ENCODE measurements at places on chromosomes 6 and 20.

GRCh38 chr6:70389261-70389660 is 24.0 kb upstream of the FAM135A start:
- DNase-seq = no peak

- no peak for DNase-seq
Observed at GRCh38 chr6:170294298-170294730, 3.4 kb upstream of the DLL1 start.

DNA sequence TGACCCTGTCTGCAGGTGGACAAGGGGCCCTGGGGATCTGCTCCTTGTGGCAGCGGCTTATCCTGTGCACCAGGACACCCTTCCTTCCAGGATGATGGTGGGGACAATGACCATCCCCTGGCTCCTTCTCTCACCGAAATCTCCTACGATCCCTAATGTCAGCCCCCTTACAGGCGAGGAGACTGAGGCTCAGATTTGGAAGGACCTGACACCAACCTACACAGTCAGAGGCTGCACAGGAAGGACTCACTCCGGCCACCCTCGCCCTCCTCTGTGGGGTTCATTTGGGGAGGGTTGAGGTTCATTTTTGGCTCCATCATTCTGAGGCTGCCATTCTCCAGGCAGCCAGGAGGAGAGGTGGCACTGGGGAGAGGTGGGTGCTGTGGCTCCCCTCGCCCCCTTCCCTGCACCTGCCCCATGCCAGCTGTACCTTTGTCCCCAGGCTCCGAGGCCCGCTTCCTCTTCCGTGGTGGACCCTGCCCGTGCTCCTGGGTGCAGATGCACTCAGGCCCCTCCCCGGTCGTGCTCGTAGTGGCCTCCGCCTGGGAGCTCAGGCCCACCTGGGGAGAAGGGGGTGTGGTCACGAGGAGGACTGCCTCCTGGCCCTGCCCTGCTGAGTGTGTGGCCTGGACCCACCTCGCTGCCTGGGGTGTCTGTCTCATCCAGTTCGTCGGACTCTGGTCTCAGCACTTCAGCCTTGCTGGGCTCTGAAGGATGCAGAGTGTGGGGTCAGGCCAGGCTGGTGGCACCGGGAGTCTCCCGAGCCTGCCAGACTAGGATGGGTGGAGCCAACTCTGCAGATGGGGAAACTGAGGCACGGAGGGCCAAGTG is 5.3 kb upstream of the CABLES2 start:
- no peak for DNase-seq

DNA sequence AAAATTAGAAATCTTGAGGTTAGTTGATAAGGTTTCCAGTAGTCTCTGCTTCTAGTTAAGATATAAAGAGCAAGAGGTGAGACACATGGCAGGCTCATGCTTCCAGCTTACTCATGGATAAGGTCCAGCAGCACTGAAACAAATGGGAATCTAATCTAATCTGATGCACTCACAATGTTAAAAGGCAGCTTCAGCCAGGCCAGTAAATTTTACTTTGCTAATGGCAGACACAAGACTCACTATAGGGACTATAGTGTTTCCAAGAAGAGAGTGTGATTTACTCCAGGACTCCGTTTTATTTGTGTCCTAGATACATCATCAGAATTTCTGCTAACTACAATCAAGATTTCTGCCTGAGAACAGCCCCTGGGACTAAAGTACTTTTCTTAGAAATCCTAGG is 324.8 kb downstream of the SMOC2 start:
- DNase-seq = no peak

GRCh38 chr20:49171909-49172308 is 16.2 kb downstream of the STAU1 start:
- no peak for DNase-seq

DNA sequence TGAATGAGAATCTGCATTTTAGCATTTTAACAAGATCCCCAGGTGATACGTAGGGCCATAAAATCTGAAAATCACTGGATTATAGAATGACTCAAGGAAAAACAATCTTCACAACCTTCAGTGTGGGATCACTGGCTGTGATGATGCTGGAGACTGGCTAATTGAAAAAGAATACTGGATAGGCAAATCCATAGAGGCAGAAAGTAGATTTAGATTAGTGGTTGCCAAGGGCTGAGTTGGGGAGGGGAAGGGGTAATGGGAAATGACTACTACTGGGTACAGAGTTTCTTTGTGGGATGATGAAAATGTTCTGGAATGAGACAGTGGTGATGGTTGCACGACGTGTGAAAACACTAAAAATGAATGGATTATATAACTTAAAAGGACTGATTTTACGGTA is 84.1 kb downstream of the CDK19 start:
- DNase-seq = no peak

GRCh38 chr6:101226677-101227135 is 166.8 kb upstream of the GRIK2 start:
- DNase-seq = no peak

DNA sequence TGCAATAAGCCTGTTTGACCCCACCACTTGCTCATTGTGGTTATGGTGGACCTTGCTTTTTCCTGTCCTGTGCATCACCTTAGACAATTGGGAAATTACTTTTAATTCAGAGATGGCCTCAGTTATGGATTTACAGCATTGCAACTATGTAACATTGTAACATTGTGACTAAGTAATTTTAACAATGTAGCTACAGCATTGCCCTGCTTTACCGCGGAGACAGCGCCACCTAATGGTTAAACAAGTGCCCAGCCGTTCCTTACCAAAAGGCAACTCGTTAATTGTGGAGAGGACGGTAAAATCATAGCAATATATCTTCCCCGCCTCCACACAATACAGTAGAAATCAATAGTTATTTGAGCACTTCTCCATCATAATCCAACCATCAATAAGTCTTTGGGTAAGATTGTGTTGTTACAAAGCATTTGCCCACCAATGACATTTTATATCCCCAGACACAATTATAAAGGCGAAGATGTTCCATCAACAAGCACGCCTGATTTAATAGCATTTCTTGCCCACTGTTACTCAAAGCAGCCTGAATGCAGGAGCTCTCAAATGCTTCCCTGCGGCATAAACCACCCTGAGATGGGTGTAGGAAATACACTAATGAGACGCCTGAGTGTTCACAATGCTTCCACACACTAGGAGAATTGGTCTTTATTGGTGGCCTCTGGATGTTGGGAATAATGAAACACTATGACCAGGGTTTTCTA is 93.7 kb downstream of the PROKR2 start:
- DNase-seq = peak; percentile 36

DNA sequence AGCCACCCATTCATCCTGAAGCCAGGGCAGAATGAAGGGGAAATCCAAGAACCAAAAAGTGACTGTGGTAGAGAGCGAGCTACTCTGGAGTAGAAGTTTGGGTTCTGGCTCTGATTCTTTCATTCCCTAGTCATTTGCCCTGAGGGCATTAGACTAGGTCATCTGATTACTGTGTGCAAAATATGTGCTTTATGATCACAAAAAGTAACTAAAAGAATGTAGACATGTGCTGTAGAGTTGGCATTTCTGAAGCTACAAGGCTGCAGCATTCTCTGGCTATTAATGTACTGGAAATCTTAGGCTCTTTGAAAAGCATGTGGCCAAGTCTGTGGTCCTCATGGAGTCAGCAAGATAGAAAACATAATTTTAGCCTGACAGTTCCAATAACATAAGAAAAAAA is 94.2 kb downstream of the TBC1D7 start:
- no peak for DNase-seq

GRCh38 chr6:136945711-136946121 is 23.6 kb downstream of the SLC35D3 start:
- no peak for DNase-seq

DNA sequence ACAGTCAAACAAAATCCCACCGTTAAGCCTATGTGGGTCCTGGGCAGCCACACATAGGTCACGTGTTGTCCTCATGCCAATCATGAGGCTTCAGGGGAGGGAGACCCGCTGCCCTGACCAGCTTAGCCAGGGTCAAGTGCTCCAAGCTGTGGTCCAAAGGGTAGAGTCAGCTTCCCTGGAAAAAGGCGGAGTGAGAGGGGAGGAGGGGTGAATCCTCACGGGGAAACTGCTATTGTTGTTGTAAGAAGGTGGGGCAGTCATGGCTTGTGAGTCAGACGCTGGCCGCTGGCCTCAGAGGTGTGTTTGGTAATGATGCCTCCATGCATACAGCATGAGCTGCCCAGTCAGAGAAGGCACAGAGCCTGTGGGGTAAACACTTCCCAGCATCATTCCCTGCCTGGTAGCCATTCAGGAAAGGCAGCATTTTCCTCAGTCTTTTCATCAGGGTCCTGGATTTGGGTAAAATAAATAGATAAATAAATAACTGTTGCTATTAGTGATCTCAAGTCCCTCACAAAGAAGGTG is 8.7 kb downstream of the CST3 start:
- DNase-seq = no peak

GRCh38 chr6:162443101-162443500 is 284.5 kb downstream of the PRKN start:
- DNase-seq = no peak

GRCh38 chr6:116244284-116244683 is 9.6 kb downstream of the TSPYL4 start:
- no peak for DNase-seq

GRCh38 chr6:135870722-135871121 is 19.2 kb downstream of the PDE7B start:
- no peak for DNase-seq
